ENCODE measurements at places on chromosomes 12 and 14.

- DNase-seq: no peak
These were observed 154.2 kb downstream of the PLCZ1 start for GRCh38 chr12:18583655-18584054.

GRCh38 chr12:19409376-19409775 is 29.9 kb upstream of the AEBP2 start:
- DNase-seq: no peak

DNA sequence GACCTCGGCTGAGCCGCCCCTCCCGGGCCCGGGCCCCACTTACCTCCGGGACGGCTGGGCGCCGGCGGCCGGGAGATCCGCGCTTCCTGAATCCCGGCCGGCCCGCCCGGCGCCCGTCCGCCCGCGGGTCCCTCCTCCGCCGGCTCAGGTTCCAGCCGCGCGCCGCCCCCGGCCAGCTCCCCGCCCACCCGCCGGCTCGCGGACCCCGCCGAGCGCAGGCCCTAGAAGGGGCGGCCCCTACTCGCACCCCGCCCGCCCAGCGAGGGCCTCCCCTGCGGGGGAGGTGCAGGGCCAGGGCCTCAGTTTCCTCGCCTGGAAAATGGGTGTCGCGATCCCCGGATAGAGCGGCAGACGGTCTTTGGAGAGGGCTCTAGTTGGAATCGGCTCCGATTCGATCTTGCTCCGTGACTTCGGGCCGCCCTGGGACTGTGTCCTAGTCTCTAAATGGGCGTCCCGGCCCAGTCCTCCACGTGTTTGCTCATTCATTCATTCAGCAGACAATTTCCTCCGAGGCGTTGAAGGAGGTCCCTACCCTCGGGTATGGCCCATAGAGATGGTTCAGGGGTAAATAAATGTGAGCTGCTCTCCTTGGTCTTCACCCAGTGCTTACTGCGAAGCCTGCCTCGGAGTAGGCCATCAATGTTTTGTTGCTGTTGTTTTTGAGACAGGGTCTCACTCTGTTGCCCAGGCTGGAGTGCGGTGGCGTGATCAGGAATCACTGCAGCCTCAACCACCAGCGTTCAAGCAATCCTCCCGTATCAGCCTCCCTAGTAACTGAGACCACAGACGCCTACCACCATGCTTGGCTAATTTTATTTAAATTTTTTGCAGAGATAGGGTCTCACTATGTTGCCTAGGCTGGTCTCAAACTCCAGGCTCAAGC is at the start of gene TRPV4:
Gene TRPV4, minus strand, starts transcription at position 92 of the 883 bp plus-strand sequence. CDS start 18,602 bp downstream, outside the sequence.
- no peak for DNase-seq

GRCh38 chr14:37230551-37231194 is 32.9 kb downstream of the MIPOL1 start:
- peak; percentile 29 for DNase-seq

DNA sequence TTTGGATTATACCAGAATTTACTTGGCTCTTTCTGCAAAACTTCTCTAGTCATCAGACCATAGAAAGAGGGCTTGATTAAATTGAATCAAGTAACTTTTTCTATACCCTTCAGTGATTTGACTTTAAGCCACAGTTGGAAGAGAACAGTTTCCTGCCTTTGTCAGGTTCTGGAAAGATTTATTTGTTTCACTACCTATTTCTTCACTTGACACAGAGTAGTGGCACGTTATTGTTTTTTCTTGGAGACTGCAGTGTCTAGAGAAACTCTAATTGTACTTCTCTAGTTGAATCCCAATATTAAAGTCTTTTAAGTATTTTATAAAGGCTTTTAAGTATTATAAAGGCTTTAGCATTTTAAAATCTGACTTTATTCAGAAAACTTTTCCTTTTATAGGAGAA is 138.1 kb downstream of the TMEM117 start:
- no peak for DNase-seq

- DNase-seq: peak; percentile 62
These were observed at the start of gene TMEM263 for GRCh38 chr12:106955377-106956047. Gene TMEM263 (plus strand): TSS chr12:106955907. CDS start chr12:106967117, 11,210 bp downstream.

DNA sequence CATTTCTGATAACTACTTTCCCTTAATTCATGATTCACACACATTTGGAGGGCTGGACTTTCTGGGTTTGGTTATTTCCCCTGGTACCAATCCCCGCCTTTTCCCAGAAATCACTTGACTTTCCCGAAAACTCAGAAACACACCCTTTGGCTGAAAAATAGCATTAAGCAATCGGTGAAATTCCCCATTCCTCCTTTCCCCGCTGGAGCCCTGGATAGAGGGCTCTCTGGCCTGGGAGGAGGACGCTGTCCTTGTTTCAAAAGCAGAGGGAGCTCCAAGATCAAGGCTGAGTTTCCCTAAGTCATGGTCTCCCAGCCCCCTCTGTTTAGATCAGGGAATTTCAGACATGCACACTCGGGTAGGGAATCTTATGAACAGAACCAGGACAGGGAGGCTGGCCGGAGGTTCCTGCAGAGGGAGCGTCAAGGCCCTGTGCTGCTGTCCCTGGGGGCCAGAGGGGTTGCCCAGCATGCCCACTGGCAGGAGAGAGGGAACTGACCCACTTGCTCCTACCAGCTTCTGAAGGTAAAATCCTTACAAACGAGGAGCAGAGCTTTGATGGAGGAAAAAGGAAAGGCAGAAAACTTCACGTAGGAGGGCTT is at the start of gene C1S:
Gene C1S, plus strand, starts transcription at position 366 of the 602 bp plus-strand sequence. CDS start 1,195 bp downstream, outside the sequence.
- DNase-seq: peak; percentile 96
